ENCODE measurements at places on chromosomes 12 and 14.
A peak's percentile ranks its signal among the peaks of the same experiment; 100 is the strongest.

- no peak for DNase-seq
Observed at GRCh38 chr14:80946187-80946586, 4.6 kb upstream of the CEP128 start.

DNA sequence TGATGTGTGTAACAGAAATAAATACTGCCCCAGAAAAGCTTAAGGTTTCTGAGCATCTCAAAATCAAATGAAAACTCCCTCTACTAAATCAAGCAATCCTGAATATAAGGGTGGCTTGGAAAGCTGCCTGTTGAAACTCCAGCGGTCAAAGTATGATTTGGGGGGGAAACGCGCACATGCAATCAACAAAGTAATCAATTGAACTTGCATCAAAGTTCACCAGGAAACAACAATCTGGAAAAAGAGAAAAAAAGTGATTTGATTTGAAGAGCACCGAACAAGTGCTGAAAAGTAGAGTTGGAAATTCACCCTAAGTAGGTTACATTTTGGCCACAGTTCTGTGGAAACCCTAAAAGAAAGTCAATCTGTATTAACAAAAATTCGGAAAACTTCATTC lies 700 bp downstream of the CNIH1 start:
- no peak for DNase-seq

DNA sequence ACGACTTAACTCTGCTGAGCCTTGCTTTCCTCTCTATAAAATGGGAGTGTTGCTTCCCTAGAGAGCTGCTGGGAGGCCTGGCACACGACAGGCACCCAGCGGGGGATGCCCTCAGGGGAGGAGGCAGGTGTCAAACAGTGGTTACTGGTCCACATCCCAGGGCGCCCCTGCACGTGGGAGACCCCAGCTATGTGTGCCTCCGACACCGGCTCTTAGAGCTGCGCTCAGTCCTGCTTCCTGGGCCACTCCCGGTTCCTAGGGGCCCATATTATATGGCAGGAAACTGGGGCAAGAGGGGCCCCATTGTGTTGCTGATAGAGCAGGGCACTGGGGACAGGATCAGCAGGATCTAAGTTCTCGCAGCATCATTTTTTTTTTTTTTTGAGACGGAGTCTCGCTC lies 47.3 kb downstream of the CHGA start:
- DNase-seq = no peak

GRCh38 chr12:15220915-15221885 lies at the start of gene RERG:
RERG (minus strand) TSS chr12:15221417; CDS start chr12:15217489, 3,928 bp downstream.
- DNase-seq = peak; percentile 23

DNA sequence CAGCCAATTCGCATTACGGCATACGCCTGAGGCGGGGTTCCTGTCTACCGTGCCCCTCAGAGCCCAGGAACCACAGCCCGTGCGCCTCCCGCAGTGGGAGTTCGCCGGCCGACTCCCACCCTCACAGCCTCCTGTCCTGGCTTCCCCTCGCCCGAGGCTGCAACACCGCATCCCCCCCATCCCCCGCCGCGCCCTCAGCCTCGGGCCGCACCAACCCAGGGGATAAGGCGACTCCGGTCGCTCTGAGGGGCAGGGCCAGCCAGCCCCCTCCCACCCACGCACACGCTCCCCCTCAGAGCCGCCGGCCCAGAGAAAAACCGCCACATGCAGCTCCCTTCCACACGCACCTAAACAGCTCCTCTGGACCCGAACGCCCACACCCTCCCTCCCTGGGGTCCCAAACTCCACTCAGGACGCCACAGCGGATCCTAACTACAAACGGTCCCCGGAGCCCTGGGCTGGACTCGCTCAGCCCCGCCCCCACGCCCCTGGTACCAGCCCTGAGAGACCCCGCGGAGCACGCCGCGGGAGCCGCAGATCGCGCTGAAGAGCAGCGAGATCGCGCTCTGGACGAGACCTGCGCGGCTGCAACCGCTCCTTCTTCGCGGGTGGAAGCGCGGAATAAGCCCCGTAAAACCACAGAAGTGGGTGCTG lies at the start of gene C14orf39:
Gene C14orf39, minus strand, starts transcription at position 466 of the 654 bp plus-strand sequence. CDS start 985 bp downstream, outside the sequence.
- DNase-seq = no peak

- no peak for DNase-seq
Observed at GRCh38 chr12:122527478-122527944, 462 bp downstream of the KNTC1 start.

GRCh38 chr12:41293011-41293410 lies 104.9 kb downstream of the PDZRN4 start:
- no peak for DNase-seq

DNA sequence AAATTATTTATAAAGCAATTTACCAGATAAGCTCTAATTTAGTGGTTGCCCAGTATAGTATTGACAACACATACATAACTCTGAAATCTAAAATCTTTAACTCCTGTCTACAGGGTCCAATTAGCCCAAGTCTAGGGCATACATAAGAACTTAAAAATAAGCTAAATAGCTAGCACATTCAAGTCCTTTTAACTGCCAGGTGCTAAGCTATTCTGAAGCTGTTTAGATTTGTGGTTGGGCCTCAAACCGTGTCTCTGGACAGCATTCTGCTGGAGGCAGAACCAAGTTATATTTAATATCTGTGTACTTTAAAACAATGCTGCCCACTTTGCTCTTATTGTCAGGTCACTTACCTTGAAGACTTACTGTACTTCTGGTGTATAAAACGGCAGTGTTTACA lies 19.0 kb downstream of the RPS6KA5 start:
- DNase-seq = no peak

DNA sequence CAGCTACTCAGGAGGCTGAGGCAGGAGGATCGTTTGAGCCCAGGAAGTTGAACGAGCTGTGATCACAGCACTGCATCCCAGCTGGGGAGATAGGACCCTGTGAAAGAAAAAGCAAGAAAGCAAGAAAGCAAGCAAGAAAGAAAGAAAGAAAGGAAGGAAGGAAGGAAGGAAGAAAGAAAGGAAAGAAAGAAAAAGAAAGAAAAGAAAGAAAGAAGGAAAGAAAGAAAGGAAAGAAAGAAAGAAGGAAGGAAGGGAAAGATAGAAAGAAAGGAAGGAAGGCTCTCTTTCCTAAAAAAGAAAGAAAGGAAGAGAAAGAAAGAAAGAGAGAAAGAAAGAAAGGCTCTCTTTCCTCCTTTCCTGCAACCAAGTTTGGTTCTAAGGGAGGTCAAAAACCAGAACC lies 380.3 kb downstream of the PCNX1 start:
- DNase-seq = no peak

GRCh38 chr12:122837306-122838265 lies 2.3 kb downstream of the HIP1R start:
- DNase-seq = no peak

- DNase-seq = no peak
Observed at GRCh38 chr12:3772380-3772779, 19.5 kb upstream of the CRACR2A start.

GRCh38 chr12:5912437-5913334 lies 32.4 kb downstream of the ANO2 start:
- DNase-seq = no peak

DNA sequence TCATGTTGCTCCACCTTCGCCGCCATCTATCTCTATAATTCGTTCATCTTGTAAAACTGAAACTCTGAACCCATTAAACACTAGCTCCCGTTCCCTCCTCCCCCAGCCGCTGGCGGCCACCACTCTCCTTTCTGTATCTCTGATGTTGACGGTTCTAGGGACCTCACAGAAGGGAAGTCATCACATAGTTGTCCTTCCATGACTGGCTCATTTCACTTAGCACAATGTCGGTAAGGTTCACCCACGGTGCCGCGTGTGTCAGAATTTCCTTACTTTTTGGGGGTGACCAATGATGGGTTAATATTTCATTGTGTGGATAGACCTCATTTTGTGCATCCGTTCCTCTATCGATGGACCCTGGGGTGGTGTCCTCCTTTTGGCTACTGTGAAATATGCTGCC lies 2.0 kb upstream of the CACNA2D4 start:
- DNase-seq = no peak

DNA sequence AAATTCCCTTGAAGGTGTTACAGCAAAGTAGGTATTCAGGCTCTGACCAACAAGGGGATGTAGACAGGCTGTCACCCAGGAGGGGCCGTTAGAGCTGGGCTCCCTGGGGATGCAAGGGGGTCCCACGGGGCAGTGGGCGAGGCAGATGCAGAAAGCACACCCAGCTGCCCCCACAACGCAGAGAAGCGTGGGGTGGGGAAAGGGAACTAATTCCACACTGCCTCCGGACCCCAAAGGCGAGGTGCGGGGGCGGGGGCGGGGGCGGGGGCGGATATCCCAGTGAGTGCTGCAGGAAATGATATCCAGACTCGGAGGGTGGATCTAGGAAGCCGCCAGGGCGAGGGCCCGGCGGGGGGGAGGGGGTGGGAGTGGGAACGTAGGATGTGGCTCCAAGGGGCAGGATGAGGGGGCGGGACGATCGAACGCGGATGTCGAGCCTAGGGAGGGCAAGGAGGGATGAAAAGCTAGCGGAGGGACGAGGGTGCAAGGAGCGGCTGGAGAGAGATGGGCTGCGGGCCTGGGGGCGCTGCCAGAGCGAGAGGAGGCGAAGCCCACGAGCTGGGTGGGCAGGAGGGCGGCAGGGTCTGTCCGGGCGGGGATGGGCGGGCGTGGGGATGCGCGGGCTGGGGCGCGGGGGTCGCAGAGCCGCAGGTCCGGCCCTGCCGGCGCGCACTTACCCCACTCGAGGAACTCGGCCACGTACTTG lies 874 bp downstream of the CDC42BPB start:
- DNase-seq = no peak

DNA sequence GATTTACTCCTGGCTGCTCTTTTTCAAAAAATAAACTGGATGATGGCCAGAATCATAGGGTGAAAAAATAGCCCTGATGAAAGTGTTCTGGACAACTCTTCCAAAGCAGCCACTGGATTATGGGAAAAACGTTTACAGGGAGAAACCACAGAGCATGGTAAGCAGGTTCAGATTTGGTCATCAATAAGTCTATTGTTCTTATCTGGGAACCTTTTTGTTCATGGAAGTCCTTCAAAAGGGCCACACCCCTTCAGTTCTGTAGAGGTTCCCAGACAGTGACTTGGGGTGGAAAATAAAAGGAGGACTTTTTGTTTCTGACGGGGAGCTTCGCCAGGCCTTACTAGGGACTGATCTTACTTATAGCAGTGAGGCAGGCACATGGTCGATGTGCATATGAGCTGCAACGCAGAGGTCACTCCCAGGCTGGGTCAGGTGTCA lies 117.4 kb upstream of the SLC38A2 start:
- DNase-seq = no peak

GRCh38 chr12:28036940-28037339 lies 64.4 kb upstream of the PTHLH start:
- no peak for DNase-seq

- no peak for DNase-seq
Observed at GRCh38 chr14:60311417-60311816, 62.4 kb downstream of the PPM1A start.

GRCh38 chr14:81085596-81085995 lies 130.2 kb downstream of the TSHR start:
- no peak for DNase-seq

- DNase-seq = no peak
Observed at GRCh38 chr12:111454311-111454710, 48.6 kb downstream of the SH2B3 start.

DNA sequence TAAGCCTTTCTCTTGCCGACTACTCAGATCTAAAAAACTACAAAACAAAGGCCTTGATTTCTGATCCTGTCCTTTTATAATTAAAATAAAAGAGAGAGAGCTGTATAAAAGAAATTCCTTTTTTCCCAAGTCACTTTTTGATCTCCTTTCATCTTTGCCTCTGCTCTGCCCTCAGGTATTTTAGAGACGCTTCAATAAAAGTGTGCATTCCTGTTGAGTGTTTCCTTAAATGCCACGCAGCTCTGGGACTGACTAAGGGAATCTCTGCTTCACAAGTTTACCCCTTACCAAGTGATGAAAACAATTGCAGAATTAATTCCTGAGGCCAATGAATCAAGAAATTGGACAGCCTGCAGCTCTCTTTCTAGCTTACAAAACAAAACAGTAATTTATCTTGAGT lies 1109.8 kb downstream of the TMTC2 start:
- DNase-seq = no peak

DNA sequence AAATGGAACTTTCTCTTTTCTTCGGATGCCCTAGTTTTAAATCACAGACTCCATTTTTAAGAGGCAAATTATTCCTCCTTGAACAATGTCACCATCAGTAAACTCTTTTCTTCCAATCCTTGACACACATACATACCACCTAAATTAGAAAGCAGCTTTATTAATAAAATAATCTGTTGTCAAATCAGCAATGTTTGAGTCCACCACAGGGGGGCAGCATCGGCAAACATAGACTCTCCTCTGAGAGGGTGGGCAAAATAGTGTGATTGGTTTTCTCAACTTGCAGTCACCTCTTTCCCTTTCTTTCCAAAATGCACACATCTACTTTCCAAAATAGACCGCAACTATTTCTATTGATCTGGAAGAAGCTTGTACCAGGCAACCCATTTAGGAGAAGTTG lies 438.4 kb upstream of the OR4E1 start:
- DNase-seq = no peak

DNA sequence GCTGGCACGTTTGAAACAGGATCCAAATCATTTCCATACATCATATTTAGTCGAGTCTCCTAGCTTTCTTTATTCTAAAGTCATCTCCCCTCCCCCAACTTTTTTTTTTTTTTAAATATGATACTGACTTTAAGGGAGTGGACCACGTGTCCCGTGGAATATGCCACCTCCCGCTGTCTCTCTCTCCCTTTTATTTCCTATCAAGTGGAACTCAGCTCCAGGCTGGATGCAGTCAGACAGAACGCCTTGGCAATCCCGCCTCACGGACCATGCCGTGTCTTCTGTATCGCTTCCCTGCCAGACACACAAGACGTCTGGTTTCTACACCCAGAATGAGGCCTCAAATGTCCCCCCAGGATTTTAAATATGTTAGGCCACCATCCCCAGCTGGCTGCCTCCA lies 21.2 kb downstream of the BCL7A start:
- DNase-seq = no peak

GRCh38 chr12:16325426-16325825 lies 22.0 kb upstream of the MGST1 start:
- no peak for DNase-seq

DNA sequence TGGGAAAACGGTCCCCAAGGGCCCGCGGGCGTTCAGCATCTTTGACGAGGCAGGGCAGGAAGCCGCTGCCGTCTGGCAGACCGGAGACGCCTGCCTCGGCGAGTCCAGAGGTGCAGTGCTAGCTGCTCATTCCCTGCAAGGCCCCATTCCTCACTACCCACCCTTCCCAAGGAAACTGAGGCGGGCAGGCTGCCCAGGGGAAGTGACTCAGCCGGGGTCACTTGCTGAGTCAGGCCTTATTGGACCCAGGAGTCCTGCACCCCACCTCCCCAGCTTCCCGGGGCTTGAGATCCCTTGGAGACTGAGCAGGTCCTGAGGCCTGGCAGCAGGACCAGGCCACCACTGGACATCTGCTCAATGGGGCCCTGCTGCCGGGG lies 3.7 kb downstream of the SH2B3 start:
- no peak for DNase-seq

DNA sequence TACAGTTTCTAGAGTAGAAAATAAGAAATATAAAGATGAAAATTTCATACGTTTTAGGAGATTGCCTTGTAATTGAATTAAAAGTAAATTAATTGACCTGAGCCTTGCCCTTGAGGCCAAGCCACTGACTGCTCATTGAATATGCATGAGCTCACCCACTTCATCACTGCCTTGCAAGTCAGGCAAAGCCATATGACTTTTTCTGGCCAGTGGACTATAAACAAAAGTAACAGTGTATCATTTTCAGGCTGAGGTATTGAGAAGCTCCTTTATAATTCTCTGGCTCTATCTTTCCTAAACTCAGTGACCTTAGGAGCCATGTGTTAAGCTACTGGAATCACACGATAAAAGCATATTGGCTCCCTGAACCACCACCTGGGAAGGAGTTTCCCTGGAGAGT lies 369.3 kb downstream of the NUAK1 start:
- no peak for DNase-seq

- DNase-seq = no peak
Observed at GRCh38 chr14:55094292-55095157, 34.5 kb upstream of the LGALS3 start.
